Subcutaneous preadipocyte (primary cell): ENCODE measurements at places on chromosomes 7 and 10. TPM values are rescaled to one million over a fixed set of nuclear protein-coding genes. Genes with fewer than 3 reads are reported as not detected.

Gene TMEM236
- total RNA-seq, result under 0.01 TPM in 2 replicates

Gene GPR85
- 1.8 and 2.3 TPM in 2 replicates for total RNA-seq

Gene GALNT17
- total RNA-seq, result 0.20 and 0.37 TPM in 2 replicates

Gene HTR5A
- total RNA-seq, result not detected in 2 replicates

Gene CRHR2
- total RNA-seq, result not detected in 2 replicates

Gene CDC14C
- total RNA-seq, result 0.37 TPM in 1 of 2 replicates, not detected in the other

Gene PDIA4
- total RNA-seq, result 226 and 348 TPM in 2 replicates

Gene TAS2R41
- total RNA-seq, result not detected in 2 replicates

Gene LIPM
- total RNA-seq, result not detected in 2 replicates

Gene NPSR1
- not detected in 2 replicates for total RNA-seq

Gene ALOX5
- not detected in 2 replicates for total RNA-seq

Gene ARHGEF35
- total RNA-seq, result 0.20 and 0.73 TPM in 2 replicates

Gene HTR7
- 0.37 and 2.2 TPM in 2 replicates for total RNA-seq

Gene ADCY1
- total RNA-seq, result 1.1 and 2.7 TPM in 2 replicates

Gene ABCC2
- total RNA-seq, result 12.1 and 22.7 TPM in 2 replicates

Gene ZNF425
- 1.6 and 2.2 TPM in 2 replicates for total RNA-seq

Gene GRM3
- total RNA-seq, result not detected in 2 replicates

Gene MBLAC1
- total RNA-seq, result 0.73 and 1.6 TPM in 2 replicates

Gene LRRN3
- 0.37 and 0.59 TPM in 2 replicates for total RNA-seq

Gene PNLIP
- total RNA-seq, result not detected in 2 replicates

Gene FEZF1
- total RNA-seq, result not detected in 2 replicates
